Right ventricle myocardium superior (tissue), 1 donor: ENCODE measurements at places on chromosomes 2 and 18. TPM values are rescaled to one million over a fixed set of nuclear protein-coding genes. Genes with fewer than 3 reads are reported as not detected.

DNA sequence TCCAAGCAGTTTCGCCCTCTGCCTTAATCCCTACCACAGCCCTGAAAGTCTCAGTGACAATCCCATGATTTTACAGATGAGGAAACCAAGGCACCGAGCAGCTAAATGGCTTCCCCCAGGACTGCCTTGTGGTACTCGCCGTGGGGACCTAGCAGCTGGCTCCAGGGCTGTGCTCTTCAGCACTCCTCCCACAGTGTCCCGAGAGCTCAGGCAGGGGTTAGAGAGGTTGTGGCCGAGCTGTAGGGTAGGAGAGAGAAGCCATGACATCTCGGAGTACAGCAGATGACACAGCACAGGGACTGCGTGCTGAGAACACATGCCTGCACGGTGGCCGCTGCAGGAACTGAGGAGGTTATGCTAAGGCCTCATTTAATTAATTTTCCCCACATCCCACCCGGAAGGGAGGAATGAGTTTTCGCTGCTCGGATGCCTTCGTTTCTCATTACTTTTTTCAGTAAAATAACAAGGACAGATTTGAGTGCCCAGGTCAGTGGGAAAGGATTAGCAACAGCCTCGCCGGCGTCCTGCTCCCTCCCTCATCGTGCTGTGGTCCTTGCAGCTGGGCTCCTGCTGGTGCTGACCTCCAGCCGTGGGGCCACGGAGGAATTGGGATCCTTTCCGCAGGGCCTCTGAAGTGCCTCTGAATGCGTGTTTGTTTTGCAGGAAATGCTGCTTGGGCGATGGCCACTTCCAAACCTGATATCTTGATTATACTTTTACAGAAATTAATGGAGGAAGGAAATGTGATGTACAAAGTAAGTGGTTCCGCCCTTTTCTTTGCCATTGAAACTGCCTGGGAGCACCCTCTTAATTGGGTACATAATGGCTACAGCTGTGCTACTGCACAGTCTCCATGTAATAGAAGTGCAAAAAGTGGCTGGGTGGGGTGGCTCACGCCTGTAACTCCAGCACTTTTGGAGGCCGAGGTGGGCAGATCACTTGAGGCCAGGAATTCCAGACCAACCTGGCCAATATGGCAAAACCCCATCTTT is 61.2 kb downstream of the WDSUB1 start:
- DNase-seq: peak; percentile 57

GRCh38 chr2:101847661-101848339 is 144.0 kb upstream of the IL1R2 start:
- DNase-seq: no peak

DNA sequence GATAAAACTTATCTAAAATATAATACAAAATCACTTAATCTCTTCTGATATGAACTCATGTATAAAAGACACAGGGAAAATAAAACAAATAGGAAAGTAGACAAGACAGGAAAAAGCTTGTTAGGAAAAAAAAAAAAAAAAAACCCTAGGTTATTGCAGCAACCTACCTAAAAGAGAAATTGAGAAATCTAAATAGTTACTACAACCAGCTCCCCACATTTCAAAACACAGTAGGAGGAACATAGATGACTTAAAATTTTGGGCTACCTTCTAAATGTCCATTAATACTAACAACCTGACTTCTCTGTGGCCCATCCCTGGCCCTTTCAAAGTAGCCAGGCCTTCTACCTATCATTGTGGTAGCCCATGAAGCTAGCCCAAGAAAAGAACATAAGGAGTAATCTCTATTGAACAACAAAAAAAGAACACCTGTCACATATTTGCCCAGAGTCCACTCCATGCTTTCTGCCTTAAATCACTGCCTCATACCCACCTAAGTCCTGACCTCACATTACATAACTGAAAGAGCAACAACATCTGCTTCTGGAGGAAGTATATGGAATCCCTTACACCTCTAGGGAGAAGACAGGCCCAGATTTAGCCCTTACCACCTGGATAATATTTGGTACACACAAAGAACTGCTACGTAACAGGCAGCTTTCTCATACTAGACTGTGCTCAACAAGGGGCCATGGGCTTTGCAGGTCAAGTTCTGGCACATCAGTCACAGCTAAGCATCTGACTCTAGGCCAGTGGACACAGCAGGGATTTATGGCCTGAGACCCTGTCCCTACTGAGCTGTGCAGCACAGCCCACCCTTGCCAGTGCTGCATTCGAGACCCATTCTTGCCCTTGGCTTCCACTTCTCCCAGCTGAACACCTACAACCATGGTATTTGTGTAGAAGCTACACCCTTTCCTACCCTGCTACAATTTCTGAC is 8.5 kb downstream of the SUCLG1 start:
- DNase-seq: no peak

DNA sequence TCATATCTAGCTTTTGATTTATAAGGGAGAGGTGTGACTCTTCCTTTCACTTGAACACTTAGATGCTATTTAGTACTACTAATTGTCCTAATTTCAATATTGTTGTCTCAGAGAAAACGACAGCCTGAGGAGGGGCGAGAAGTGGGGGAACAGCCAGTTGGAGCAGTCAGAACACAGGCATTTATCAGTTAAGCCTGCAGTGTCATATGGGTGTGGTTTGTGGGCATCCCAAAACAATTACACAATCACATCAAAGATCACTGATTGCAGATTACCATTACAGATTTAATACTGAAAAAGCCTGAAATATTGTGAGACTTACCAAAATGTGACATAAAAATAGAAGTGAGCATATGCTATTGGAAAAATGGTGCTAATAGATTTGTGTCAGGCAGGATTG is 15.8 kb downstream of the TMEM131 start:
- no peak for DNase-seq

DNA sequence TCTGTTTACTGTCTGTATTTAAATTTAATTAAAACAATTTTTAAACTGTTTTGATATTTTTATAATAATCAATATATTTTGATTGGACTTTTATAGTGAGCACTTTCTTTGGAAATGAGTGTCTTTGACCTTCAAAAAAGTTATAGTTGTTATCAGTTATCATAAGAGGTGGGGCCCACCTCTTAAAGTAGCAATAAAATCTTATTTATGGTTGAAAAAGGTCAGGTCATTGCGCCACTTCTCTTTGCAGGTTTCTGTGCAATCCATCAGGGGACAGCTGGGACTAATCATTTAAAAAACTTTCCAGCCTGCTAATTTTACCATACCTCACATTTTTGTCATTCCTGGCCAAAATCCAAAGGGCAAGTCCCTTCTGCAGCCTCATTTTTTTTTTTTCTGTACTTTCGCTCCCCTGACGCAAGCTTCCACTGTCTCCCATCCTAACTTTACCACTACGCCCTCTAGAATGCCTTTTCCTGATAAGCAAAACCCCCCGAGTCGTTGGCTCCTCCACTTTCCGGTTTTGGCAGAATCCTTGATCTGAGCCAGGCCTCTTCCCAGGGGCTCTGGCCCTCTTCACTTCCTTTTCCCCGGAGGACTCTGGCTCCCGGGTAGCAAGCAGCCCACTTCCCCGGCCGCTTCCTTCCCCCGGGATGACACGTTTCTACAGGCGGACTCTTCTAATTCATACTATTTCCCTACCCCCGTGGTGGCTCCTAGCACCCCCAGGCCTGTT is 1.1 kb upstream of the SEH1L start:
- DNase-seq: peak; percentile 69

- DNase-seq: no peak
Observed at GRCh38 chr2:100529900-100530299, 32.9 kb upstream of the PDCL3 start.

DNA sequence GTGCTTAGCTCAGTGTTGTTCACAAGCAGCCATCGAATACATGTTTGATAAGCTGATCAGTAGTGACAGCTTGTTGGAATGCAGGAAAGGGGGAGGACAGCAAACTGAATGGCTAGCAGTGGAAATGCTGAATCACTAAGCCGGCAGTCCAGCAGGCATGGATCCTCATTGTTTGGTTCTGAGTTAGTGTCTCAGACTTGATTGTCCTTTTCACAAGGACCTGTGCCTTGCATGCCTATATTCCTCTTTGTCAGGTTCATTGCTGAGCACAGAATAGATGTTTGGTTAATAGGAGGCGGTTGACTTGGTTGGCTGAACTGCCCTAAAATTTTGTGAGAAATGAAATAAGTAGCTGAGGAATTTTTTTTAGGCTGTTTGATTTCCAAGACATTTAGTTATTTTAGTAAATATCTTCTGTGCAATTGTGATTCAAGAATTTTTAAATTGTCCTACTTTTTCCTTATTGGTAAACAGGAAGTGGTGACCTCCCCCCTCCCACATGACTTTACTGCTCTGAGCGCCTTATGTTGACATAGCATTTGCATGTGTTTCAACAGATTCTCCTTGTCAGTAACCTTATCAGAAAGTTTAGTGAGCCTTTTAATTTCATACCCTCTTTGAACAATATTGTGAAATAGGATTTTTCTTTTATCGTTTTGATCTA is 21.4 kb upstream of the STON1 start:
- no peak for DNase-seq

DNA sequence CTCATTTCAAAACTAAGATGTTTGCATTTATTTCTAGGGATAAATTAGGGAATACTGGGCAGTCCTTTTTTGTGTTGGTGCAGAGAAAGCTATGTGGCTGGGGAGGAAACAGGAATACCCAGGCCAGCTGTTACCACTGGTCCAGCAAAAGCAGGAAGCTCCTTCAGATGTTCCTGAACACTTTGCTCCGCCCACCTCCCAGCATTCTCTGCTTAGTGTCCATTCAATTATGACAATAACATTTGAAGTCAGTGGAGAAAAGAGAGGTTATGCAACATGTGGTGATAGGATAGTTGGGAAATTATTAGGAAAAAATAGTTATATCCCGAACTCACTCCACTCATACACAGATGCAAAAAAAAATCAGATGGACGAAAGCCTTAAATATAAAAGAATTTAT is 22.1 kb upstream of the ARPC2 start:
- peak; percentile 56 for DNase-seq

DNA sequence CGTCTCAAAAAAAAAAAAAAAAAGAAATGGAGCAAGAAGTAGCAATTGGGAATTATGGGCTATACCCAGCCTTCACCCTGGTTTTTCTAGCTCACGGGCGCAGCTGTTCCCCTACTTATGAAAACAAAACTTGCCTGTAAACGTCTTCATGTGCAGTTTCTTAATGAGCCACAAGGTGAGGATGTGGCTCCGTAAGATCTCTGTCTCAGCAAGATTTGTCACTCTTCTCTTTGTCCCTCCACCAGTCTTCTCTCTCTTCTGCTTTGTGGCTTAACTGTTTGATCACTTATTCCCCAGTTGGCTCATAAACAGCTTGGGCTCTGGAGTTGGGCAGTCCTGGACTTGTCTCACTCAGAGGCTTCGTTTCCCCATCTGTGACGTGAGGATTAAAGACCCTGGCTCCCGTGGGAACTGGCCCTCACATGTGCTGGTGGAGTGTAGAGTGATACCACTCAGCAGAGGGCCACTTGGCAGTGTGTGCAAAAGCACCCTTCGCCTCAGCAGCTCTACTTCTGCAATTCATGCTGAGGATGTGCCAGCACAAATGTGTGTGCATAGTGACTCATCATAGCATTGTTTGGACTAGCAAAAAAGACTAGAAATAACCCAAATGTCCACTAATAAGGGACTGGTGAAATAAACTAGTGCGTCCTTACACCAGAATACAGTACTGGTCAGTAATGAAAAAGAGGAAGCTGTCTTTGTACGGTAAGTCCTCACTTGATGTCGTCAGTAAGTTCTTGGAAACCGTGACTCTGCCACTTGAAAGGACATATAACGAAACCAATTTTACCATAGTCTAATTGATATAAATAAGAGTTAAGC is 8.7 kb downstream of the CEP68 start:
- peak; percentile 82 for DNase-seq

DNA sequence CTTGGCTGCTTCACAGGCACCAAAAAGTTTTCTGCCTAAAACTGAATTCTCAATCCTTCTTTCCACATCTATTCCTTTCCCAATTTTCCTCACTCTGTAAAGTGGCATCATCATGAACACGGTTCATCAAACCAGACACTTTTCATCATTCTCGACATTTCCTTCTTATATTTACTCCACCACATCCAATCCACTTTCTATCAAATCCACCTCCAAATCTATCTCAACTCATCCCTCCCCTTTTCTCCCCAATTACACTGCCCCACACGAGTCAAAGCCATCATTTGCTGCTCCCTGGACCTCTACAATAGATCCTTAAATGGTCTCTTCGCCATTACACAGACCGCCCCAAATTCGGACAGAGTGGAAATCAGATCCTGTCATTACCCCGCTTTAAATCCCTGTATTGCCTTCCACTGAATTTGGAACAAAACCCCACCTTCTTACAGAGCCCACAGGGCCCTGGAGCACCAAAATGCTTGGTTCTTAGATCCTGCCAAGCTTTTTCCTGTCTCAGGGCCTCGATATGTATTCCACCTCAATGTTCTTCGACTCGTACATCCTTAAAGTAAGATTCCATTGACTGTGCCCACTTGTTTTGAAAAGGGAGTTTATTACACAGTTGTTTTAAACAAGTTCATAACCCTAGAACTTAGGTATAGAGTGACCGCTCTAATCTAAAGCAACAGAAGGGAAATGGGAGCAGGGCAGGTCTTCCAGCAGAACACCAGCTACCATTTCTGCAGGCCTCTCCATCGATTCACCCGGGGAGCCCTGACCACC is 856 bp downstream of the ACAA2 start:
- DNase-seq: no peak

PTMA gene
- total RNA-seq: 195 TPM

TCF4 gene
- total RNA-seq: 59.5 TPM

CREB1 gene
- total RNA-seq: 47.9 TPM

MREG gene
- 0.38 TPM for total RNA-seq
